ENCODE measurements at places on chromosomes 13 and 19.

DNA sequence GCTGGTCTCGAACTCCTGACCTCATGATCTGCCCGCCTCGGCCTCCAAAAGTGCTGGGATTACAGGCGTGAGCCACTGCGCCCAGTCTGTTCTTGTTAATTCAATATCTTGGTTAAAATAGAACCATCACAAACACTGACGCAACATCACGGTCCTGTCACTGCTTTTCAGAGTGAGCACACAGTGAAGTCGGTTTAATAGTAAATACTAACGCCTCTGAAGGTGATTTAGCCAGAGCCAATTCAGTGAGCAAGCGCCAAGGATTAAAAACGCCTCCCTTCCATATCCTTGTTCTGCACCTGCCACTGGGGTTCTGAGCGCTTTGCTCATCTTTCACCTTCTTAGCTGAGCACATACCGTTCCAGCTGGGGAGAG, 30.3 kb downstream of the LAMP1 start:
- no peak for DNase-seq

GRCh38 chr19:38009650-38010242, 102.7 kb downstream of the SIPA1L3 start:
- DNase-seq = no peak

DNA sequence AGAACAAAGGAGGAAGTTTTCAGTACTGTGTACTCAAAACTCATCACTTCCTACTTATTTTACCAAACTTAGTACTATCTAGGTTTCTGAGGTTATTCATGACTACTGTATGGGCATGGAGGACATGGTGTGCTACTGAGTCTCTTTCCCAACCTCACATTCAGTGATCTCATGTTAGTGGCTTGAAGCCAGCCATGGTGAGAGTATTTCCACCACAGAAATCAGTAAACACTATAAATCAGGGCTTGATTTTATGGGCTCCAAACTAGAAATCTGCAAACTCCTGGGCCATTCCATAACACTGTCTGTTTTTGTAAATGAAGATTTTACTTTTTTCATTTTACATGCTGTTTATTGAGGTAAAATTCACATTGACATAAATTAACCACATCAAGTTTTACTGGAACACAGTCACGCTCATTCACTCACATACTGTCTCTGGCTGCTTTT, 19.7 kb downstream of the MED26 start:
- no peak for DNase-seq

- DNase-seq = no peak
These were observed at the start of gene OSCAR for GRCh38 chr19:54100561-54100960. TSS of gene OSCAR (minus strand) at chr19:54100803. CDS start at chr19:54100792, 11 bp downstream.

GRCh38 chr13:93900731-93901130, 578.8 kb downstream of the DCT start:
- DNase-seq = no peak

- DNase-seq = no peak
These were observed 2.5 kb downstream of the ZNF556 start for GRCh38 chr19:2869618-2870017.

DNA sequence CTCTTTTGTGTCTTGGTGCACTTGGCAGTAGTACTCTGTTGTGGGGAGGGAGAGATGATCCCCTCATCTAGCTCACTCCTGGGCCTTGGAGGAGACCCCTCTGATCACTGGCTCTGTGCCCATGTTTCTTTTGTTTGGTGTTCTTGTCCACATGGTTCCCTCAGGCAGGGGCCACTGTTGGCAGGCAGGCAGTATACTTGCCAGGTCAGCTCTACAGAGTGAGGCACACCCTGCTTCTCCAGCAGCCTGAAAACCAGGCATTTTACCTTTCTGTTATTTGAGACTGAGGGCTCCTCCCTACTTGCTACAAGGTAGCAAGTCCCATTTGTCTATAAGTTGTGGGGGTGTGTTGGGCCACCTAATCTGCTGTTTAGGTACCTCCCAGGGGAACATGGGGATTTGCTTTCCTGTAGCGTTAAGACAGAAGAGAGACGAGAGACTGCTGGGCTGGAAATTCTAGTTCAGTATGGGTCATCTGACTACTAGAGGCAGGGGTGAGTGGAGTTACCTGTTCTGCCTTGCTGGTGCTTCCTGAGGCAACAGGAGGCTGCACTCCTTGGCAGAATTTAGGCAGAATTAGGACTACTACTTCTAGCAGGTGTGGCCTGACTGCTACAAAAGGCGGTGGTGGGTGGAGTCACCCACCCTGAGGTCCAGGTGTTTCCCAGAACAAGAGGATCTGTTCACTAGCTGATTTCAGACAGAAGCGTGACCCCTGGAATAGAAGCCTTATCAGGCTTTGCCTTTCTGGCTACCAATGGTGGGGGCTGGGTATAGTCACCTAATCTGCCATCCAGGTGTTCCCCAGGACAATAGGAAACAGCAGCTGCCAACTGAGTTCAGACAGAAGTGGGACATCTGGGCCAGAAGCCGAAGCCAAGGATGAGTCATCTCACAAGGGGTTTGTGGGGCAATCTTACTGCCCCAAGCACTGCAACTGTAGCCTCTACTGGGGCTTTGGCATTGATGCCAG, 843.0 kb upstream of the ATXN8OS start:
- peak; percentile 58 for DNase-seq

DNA sequence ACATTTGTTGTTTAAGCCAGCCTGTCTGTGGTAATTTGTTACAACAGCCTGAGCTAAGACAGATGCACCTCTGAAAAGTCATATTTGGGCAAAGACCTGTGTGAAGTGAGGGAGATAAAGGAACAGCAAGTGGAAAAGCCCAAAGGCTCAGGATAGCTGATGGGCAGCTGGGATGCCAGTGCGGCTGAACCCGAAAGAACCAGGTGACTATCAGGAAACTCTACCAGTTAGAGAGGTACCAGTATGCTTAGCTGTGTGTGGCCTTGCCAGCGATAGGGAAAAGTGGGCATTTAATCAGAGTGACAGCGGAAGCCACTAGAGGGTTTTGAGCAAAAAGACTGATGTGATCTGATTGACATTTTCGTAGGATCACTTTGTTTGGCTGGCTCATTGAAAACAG, 764.8 kb upstream of the GPC6 start:
- DNase-seq = no peak

- no peak for DNase-seq
These were observed 22.0 kb upstream of the RB1 start for GRCh38 chr13:48281556-48281955.

DNA sequence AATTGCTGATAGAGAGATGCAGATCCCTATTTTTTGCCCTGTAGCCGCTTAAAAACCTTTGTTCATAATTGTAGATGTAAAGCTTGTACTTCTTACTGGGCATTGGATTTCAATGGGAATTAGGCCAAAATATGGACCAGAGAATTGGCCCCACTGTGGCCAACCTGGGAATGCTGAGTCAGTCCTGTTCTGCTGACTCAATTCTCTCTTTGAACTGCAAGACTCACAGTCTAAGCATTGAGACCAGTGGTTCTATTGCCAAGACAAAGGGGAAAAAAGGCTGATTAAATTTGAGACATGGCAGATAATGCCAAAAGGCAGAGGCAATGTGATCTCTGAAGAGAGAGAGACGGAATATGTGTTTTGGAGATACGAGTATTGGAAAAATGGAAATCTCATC, 72.5 kb upstream of the UBL3 start:
- DNase-seq = no peak

GRCh38 chr19:16862826-16863415, 25.9 kb upstream of the F2RL3 start:
- no peak for DNase-seq

DNA sequence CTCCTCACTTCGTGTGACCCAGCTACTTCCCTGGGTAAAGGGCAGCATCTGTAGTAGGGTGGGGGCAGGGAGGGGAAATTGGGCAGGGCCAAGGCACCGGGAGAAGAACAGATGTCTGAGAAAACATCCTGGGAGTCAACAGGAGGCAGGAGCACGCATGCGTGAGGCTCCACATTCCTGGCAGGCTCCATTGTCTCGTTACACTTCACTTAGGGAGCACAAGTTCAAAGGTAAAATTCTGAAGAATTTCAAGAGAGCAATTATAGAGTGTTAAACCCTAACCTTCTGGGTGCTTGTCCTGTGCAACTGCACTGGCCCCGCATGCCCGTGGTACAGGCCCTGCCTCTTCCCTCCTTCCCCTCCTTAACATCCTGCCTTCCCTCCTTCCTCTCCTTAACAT, 79.6 kb upstream of the POMP start:
- peak; percentile 71 for DNase-seq

- DNase-seq = no peak
These were observed 33.6 kb upstream of the FARP1 start for GRCh38 chr13:98109226-98109853.

DNA sequence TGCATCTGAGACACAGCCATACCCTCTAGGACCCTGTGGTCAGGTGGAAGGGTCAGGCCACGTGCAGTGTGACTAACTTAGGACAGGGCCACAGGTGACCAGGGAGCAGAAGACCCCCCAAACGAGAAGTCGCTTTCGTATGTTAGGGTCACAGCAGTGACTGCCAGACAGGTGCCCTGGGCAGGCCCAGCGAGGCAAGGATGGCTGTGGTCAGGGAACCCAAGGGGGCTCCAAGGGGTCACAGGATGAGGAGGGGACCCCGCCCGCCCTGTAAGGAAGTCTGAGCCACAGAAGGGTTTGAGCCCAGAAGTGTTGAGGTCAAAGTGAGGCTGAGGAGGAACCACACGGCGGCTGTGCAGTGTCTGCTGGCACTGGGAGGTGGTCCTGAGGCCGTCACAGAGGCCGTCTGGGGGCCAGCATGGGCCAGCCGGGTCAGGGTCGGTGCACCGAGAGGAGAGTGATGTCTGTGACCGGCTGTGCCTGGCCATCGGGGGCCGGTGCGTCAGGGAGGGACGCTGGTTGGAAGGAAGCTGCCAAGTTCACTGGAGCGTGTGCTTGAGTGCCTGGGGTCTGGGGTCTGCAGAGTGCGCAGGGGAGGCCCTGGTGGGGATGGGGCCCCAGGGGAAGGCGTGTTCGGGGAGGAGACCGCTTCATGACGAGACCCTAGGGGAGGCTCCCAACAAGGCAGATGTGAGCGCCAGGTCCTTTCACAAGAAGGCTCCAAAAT, 24.8 kb upstream of the TMEM255B start:
- no peak for DNase-seq

GRCh38 chr19:6590827-6591319, at the start of gene CD70:
TSS of gene CD70 (minus strand) at chr19:6591150. CDS start at chr19:6591002, 148 bp downstream.
- peak; percentile 73 for DNase-seq

Measured in islet precursor cell (in vitro differentiated cells).